ENCODE measurements at places on chromosomes 13 and 19.

- no peak for DNase-seq
Measured at GRCh38 chr19:12581100-12581499, 29.5 kb downstream of the ZNF490 start.

GRCh38 chr13:26847281-26847680 lies 86.7 kb upstream of the GPR12 start:
- DNase-seq = no peak

- no peak for DNase-seq
Measured at GRCh38 chr13:29844441-29844840, 6.0 kb downstream of the UBL3 start.

DNA sequence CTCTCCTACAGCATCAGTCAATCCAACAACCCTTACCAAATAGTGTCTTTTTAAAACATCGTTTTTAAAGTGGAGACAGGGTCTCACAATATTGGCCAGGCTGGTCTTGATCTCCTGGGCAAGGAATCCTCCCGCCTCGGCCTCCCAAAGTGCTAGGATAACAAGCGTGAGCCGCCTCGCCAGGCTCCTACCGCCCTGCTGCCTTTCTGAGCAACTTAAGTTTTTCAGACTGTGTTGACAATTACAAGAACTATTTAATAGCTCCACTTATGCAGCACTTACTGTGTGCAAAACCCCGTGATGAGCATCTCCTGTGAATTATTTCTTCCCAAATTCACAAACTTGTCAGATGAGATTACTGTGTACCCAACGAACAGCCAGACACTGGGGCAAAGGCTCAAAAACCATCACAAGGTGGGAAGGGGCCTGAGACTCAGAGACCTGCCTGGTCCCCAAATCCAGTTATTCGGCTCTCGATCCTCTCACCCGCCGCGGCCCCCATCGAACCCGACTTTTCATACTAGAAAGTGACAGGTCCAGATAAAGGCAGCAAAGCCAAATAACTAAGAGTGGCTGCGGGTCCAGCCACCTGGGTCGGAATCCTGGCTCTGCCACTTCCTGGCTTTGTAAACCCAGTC lies 581 bp downstream of the RPL18 start:
- no peak for DNase-seq

DNA sequence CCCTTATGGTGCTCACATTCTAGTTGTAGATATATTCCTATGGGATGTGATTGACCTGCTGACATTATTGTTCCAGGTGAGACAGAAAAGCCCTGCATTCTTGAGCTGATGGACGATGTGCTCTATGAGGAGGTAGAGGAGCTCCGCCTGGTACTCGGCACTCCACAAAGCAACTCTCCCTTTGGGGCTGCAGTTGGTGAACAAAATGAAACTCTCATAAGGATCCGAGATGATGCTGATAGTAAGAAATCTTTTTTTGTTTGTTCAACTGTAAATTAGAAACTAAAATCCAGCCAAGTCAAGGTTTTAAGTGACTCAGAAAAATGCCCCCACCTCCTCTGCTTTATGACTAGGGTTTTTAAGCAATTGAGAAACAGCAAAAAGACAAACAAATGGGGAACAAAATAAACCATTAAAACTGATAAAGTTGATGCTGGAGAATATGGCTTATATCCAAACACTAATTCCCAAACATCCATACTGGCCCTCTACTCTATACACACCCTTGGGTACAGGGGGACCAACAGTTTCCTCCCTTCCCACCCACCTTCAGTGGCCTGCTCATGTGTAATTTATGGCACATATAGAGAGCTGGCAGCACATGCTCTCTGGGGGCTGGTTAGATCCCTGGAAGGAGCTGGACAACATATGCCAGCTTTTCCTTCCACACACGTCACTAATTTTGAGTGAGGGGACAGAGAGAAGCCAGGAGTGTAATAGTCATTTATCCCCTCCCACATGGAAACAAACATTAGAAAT lies 139.6 kb downstream of the STOML3 start:
- DNase-seq = no peak

GRCh38 chr13:99226513-99226912 lies 25.9 kb downstream of the UBAC2 start:
- DNase-seq = no peak

DNA sequence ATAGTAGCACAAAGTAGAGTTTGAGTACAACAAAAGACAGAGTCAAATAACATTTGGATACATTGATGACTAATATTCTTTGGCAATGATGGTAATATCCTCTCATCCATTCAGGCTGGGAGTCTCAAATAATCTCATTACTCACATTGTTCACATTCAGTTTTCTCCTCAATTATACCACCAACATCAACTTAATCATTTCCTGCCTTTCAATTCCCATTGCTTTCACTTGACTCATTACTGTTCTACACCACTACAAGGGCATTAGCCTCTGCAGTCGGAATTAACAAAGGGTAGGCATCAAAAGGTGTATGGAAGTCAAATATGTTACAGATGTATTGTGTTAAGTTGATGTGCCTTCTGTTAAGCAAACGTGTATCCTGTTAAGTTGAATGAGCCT lies 518.4 kb upstream of the SLITRK1 start:
- DNase-seq = no peak

- DNase-seq = no peak
Measured at GRCh38 chr19:56069642-56070041, 51.5 kb downstream of the ZNF787 start.

- no peak for DNase-seq
Measured at GRCh38 chr13:83248751-83249150, 633.5 kb downstream of the SLITRK1 start.

- no peak for DNase-seq
Measured at GRCh38 chr13:43364210-43365038, 341.0 kb downstream of the DNAJC15 start.

DNA sequence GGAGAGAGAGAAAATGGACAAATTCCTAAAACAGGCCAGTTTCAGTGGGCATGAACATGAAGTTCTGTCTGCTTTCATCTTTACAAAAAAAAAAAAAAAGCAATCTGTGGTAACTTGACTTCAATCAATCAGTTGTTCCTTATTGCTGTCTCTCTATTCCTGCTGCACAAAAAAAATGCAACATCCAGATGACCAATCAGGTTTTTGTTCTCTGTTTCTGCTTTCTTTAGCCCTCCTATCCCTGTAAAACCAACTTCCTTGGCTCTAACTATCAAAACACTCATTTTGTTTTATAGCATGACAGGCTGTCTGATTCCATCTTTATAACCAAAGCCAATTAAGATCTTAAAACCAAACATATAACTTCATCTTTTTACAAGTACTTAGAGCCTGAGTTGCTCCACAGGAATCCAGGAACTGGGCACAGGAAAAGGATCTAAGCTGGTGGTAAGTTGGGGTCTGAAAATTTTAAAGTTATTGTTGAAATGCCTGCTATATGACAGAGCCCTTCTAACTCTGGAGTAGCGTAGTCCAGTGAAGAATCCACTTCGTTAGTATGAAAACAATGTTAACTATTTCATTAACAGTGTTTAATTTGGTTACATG lies at the start of gene FPR3:
TSS of gene FPR3 (plus strand) at position 273 of the 606 bp plus-strand sequence. CDS start 28,592 bp downstream, outside the sequence.
- no peak for DNase-seq

GRCh38 chr19:32189956-32190706 lies 155.3 kb upstream of the ZNF507 start:
- no peak for DNase-seq

GRCh38 chr19:3413796-3414327 lies 47.5 kb downstream of the NFIC start:
- no peak for DNase-seq

DNA sequence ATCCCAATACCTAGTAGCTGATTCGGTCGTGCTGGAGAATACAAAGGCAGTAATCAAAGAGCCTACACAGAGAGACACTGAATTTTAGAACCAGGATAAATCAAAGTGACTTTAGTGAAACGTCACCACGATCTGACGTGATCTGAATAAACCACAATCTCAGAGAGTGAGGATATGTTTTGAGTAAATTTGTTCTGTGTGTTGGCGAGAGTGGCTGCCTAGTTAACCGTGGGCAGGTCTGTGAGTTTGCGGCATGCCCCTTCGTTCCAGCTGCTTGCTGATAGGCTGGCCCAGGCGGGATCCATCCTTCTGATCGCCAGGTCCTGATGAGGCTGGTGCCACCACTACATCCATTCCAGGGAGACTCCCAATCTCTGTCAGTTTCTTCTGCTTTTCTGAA lies 40.4 kb downstream of the LRCH1 start:
- peak; percentile 46 for DNase-seq

- DNase-seq = no peak
Measured at GRCh38 chr13:26952551-26953143, 192.1 kb upstream of the GPR12 start.

GRCh38 chr19:39316627-39317321 lies 3.9 kb downstream of the LRFN1 start:
- DNase-seq = no peak

- DNase-seq = no peak
Measured at GRCh38 chr19:43351998-43352746, 1.3 kb upstream of the CD177 start.

DNA sequence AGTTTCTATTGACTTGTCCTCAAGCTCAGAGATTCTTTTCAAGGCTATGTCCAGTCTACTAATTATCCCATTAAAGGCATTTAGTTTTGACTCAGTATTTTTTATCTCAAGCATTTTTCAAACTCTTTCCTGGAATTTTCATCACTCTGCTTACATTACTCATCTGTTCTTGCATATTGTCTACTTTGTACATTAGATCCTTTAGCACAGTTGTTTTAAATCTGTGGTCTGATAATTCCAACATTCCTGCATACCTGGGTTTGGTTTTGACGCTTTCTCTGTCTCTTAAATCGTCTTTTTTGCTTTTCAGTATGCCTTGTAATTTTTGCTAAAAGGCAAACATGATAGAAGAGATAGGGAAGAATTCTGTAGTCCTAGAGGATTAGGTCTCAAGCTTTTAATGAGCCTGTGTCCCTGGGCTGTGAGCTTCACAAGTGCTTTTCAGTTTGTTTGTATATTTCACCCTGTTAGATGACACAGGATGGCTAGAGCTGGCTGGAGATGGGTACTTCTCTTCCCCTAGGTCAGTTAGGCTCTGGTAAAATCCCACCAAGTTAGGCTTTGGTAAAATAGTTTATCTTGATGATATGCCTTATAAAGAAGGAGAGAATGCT lies 46.1 kb upstream of the GPC6 start:
- DNase-seq = no peak

DNA sequence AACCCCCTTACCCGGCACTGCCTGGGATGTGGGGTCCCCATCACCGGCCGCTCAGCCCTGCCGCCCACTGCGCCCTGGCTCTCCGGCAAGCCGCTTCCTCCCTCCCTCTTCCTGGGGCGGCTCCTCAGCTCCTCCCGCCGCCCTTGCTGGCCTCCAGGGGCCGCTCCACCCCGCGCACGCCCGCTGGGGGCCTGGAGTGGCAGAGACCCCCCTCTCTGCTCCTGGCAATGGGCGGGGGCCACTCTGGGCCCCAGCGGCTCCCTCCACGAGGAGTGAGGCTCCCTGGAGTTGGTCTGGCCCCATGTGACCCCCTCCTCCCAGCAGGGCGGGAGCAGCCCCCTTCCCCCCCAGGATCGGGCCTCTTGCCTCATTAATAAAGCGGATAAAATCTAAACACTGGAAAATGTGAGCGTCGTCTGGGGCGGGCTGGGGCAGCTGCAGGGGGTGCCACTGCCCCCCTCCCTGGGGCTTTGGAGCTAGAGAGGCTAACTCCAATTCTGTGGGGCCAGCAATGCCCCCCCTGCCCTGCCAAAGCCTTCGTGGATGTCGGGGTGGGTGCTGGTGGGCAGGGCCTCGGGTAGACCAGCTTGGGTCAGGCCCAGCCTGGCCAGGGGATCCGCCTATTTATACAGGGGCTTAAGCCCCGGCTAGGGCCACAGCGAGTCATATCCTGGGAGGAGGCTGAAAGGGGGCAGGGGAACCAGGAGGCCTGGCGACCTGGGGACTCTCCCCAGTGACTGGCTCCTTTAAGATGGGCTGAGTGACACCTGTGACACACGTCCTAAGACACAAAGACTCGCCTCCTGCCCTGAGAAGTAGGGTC lies at the start of gene PTGER1:
TSS of gene PTGER1 (minus strand) at position 104 of the 823 bp plus-strand sequence. CDS start 1,034 bp downstream, outside the sequence.
- DNase-seq = peak; percentile 52

DNA sequence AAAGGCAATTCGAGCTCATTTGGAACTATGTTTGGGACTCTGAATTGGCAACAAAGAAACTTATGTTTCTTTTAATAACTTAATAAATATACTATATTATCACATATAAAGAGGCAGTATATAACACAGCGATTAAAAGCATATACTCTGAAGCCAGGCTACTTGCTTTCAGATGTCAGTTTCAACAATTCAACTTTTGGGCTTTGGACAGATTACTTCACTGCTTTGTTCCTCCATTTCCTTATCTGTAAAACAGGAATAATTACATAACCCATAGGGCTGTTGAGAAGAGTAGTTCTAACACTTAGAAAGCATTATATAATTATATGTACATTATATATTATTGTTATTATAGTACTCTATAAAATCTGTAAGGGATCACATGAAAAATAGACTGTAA lies 107.2 kb downstream of the EDNRB start:
- no peak for DNase-seq

DNA sequence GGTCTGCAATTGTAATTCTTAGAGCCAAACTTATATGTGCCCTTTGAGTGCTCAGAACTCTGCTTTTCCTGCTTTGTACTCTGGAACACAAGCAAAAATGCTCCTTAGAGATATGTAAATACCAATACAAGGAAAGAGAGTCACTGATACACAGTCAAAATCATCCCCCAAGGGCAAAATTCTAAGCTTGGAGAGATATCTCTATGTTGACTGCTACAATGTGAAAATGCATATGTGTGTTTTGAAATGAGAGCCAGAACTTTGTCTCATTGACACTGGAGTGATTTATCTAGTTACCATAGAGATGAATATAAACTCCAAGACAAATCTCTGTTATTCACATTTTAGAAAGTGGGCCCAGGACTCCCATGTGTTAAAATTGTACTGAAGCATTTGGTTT lies 494.8 kb upstream of the SLITRK1 start:
- DNase-seq = no peak

DNA sequence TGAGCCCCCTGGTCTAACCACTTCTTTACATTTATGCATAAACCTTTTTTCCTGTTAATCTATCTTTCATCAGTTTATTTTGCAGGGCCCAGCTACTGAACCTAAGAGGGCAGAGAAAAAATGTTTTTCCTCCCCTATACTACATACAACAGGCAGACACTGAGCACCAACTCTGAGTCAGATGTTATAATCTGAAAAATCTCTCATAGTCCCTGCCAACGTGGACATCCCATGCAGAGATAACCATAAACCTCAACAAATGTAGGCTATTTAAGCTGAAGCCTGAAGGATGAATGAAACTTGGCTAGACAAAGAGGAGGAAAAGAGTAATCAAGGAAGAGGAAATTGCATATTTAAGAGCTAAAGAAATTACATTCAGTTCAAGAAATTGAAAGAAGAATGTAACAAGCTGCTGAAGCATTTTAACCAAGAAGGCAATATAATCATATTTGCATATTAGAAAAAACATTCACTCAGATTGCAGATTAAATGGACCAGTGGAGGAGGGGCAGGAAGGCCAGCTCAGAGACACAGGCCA lies 2.6 kb downstream of the NEK3 start:
- no peak for DNase-seq

- no peak for DNase-seq
Measured at GRCh38 chr13:42279986-42280385, 8.0 kb downstream of the AKAP11 start.

GRCh38 chr19:27858981-27859581 lies 1353.9 kb downstream of the UQCRFS1 start:
- no peak for DNase-seq

- no peak for DNase-seq
Measured at GRCh38 chr13:98207416-98207815, 30.3 kb upstream of the RNF113B start.

Measured in activated CD4-positive, alpha-beta T cell treated with anti-CD3 and anti-CD28 coated beads, Interleukin-2, amount 50 U/mL, for 48 hours (primary cell).